ENCODE measurements at places on chromosomes 12 and 14.

DNA sequence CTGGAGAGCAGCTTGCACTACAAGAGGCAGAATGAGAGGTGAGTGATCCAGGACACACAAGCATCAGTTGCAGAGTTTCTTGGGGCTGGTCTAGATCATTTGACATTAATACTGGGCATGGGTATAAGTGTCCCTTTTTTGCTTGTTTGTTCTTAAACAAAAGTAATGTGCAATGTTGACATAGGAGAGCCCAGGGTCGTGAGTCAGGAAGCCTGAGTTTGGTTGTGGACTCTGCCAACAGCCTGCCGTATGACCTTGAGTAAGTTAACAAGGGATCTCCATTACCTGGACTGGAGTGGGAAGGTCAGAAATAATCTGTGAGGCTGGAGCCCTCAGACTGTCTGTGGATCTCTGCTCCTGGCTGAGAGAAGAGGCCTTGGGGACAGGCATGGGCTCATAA is 170.3 kb downstream of the KCNA5 start:
- DNase-seq, result no peak

DNA sequence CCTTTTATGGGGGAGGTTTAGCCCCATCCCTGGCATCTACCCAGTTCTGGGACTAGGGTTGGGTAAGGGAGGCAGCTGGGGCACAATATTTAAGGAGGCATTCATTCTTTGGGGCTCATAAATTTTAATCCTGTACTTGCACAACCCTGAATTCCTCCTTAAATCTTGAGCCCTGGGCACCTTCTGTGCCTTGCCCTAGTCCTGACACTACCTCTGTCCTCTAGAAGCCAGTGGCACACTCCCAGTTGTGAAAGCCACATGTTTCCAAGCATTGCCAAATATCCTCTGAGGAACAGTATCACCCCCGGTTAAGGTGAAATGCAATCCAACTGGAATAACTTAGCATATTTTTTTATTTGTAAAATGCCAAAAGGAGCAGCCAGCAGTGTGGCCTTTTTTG is 36.6 kb downstream of the SLC16A7 start:
- DNase-seq, result no peak

- no peak for DNase-seq
Measured at GRCh38 chr14:91829511-91829910, 37.8 kb downstream of the TC2N start.

DNA sequence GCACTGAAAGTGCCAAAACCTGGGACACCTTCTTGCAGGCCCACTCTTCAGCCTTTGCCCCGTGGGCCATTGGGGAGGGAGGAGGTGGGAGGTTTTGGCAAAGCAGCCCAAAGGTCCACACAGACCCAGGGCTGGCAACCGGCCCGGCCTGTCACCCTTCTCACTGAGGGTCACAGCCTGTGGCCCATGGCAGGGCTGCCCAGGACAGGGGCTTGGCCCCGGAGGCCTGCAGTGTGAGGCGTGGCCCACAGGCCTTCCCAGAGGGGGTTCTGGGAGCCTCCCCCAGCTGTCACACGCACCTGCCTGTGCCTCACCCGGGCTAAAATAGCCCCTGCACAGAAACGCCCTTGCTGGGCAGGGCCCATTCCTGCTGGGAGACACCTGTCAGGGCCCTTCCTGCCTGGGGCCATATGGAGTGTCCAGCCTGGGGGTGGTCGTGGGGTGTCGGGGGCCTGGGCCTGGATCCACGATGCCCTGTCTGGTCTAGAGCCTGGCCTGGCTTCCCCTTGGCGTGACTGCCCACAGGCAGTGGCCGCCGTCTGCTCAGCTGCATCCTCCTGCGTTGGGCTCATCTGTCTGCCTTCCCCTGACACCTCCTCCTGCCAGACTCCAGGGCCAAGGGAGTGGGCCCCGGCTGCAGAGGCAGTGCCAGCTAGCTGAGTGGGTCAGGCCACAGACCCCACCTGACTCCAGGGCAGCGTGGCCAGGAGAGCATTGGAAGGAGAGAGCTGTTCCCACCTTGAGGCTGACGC is 19.2 kb downstream of the PACS2 start:
- DNase-seq, result no peak

DNA sequence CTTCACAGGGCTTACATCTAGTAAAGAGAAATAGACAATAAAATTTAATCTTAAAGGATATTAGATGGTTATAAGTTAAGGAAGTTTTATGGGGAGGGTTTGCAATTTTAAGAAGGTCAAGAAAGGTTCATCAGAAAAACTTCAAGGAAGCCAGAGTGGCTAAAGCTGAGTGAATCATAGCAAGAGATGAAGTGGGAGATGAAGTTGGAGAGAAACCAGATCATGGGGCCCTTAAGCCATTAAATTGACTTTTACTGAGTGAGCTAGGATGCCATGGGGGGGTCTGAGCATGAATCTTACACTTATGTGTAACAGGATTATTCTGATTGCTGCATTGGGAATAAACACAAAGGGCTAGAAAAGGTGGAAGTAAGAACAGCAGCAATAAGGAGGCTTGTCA is 189.2 kb downstream of the LRIG3 start:
- DNase-seq, result no peak

GRCh38 chr14:66600416-66600815 is 92.5 kb downstream of the GPHN start:
- no peak for DNase-seq

DNA sequence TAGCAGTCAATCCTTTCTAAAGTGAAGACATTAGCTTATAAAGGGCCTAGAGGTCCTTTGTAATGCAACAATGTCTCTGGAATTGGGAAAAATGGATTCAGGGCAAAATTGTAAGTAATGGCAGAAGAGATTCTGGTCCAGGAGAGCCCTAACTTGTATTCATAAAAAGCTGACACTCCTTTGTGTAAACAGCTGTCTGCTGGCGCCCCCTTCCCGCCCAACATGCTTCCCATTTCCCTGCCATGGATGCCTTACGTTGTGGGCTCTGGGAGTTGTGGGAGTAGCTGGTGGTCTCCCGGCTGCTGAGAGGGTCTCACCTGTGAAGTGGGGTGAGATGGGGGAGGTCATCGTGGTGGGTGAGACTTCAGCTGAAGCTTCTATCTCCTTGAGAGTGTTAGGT is 2.3 kb downstream of the ACRBP start:
- no peak for DNase-seq

GRCh38 chr14:91388551-91388975 is 29.1 kb downstream of the CCDC88C start:
- no peak for DNase-seq

DNA sequence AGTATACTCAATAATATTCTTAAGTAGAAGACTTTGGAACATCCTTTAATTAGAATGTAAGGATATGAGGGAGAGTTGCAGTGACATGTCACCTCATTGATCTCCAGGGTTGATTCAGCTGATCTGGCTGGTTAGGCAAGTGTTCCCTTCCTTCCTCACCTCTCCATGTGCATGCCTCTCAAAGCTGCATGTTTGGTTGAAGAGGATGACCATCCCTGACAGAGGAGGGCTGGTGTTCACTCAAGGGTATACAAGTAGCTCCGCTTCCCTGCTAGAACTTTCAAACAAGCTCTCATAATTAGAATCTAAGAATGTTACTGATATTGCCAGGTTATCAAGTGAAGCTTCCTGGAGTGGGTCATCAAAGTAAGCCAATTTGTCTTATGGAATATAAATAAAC is 341.1 kb upstream of the FLRT2 start:
- no peak for DNase-seq

GRCh38 chr12:46677749-46678148 is 148.0 kb downstream of the SLC38A4 start:
- no peak for DNase-seq

DNA sequence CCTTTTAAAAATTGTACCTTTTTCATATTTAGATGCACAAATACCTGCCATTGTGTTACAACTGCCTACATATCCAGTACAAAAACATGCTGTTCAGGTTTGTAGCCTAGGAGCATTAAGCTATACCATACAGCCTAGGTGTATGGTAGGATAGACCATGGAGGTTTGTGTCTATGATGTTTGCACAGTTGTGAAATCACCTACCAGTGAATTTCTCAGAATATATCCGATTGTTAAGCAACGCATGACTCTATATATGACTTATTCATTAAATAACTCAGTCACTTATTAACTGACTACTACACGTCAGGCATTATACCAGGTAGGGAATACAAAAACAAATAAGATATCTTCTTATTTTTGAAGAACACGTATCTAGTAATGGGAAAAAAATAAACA is 26.2 kb upstream of the ETNK1 start:
- DNase-seq, result no peak

- no peak for DNase-seq
Measured at GRCh38 chr12:47194501-47194900, 114.7 kb upstream of the AMIGO2 start.

DNA sequence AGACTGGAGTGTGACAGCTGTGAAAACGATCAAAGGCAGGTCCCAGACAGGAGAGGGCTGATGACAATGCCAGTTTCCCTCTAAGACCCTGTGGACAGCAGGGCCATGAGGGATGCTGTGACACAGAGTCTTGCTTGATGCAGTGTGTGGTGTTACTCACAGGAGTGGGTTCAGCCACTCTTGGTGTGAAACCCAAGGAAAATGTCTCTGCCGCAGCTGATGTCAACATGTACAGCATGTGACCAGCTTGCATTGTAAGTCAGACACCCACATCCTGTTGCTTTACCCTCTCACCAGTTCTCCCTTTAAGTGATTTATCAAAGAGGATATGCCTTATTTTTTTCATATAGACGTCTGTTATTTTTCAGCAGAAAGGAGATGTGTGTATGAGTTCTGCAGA is 268.6 kb downstream of the BTG1 start:
- DNase-seq, result peak; percentile 80

DNA sequence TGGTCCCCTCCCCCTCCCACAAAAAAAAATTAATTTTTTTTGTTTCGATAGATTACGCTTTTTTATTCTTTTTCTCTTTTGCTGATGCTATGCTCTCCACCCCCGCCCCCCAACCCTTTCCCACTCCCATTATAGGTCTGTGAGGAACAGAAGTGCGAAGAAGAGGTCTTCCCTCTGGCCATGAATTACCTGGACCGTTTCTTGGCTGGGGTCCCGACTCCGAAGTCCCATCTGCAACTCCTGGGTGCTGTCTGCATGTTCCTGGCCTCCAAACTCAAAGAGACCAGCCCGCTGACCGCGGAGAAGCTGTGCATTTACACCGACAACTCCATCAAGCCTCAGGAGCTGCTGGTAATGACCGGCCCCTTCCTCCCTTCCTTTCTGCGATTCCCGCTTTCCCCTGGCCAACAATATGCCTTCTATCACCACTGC is 2.3 kb downstream of the CCND2 start:
- DNase-seq, result no peak

GRCh38 chr12:46358791-46359666 is 13.5 kb downstream of the SLC38A2 start:
- DNase-seq, result no peak

DNA sequence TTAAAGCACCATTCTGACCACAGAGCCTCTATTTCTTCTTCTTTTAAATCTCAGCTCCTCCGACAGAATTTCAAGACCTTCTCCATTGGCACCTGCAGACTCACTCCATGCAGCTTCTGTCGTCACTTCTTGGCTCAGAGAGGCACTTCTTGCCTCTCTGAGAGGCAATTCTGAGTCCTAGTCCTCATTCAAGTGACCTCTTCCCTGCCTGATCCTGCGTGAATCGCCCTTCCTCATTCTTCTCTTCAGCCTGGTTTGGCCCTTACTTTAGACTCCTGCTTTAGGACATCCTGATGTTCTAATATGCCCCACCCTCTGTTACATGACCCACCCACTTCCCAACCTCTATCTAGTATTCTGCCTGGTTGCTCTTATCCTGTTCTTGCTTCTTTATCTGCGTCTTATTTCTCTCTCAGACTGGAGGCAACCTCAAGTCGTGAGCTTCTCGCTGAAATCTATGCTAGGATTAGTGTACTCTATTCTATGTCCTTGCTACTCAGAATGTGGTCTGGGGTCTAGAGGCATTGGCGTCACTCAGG is 55.6 kb upstream of the CISTR start:
- DNase-seq, result no peak

DNA sequence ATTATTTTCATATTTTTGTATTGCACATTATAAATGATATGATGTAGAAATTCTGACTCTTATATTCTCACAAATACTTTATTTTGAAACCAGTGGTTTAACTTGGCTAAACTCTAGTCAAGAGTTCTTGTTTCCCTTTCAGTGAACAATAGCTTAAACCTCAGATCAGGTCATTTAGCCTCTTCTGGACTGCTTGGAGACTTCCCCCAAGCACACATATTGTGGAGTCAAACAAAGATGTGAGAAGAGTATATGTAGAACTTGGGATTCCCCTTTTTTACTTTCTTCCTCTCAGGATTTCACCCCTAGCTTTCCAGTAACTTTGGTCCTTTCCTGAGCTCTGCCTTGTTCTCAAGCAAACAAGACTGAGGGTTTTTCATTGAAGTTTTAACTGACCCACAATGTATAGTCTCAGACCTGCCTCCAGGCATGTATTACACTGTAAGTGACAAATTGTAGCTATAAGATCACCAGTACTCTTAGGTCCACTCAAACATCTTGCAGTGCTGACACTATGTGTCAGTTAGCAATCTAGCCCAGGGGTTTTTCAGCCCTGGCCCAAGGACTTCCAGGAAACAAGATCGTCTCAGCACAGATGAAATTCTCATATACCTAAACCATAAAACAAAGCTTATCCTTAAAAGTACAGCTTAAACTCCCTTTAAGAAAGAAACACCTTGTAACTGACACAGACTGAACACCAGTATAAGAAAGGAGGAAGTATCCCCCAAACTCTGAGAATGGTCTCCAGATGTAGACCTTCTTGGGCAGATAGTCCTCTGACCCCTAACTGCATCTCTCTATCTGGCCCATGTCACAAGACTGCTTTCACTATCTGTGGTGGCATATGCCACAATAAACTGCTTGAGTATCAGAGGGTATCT is 98.6 kb downstream of the SLC6A15 start:
- no peak for DNase-seq

GRCh38 chr12:109523504-109523903 is 46.1 kb downstream of the UBE3B start:
- DNase-seq, result no peak
